Mesenchymal stem cell (in vitro differentiated cells and primary cell): ENCODE measurements at places on chromosomes 3 and 15.
A peak's percentile ranks its signal among the peaks of the same experiment; 100 is the strongest.

- H3K4me3 ChIP-seq = no peak overlapping the region
- no peak overlapping the region for H3K27ac ChIP-seq
- no peaks in the 10 kb centered on the region for H3K27me3 ChIP-seq
Measured at GRCh38 chr15:22939051-22939450, 41.1 kb downstream of the CYFIP1 start.

DNA sequence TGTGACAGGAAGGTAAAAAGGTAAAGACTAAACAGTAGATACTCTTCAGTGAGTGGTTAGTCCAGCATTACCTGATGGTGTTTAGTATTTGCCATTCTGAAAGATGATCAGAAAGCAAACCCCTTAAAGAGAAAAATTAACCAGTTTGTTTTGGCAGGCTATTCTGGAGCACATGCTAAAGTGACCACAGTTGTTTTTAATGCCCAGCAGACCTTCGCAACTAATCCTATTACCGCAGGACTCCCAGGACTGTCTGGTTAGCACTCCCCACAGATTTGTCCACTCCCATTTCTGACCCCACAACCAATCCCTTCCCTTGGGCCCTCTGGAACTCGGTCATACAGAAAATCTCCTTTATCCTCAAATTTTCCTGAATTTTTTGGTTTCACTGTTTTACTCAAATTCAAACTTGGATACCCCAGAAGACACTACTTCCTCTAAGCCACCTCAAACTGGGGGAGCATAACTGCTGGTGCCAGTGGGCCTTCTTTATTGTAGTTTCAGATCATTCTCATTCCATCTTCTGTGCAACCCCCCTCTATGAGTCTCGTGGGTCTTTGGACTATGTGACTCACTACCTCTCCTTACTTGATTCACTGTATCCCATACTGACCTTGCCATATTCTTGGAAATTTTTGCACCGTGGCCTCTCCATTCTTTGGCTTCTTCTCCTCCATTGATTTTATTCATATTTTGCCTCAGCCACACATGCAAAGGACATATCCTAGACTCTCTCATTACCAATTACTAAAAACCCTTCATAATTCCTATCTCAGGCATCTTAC, 104.4 kb downstream of the RBMS3 start:
- peaks cover 3% of the 10 kb centered on the region for H3K4me1 ChIP-seq
- H3K27me3 ChIP-seq = no peaks in the 10 kb centered on the region
- H3K4me3 ChIP-seq = peak overlapping the region; percentile 28
- peak overlapping the region; percentile 92 for H3K27ac ChIP-seq
- H3K36me3 ChIP-seq = peaks cover 2% of the 10 kb centered on the region

DNA sequence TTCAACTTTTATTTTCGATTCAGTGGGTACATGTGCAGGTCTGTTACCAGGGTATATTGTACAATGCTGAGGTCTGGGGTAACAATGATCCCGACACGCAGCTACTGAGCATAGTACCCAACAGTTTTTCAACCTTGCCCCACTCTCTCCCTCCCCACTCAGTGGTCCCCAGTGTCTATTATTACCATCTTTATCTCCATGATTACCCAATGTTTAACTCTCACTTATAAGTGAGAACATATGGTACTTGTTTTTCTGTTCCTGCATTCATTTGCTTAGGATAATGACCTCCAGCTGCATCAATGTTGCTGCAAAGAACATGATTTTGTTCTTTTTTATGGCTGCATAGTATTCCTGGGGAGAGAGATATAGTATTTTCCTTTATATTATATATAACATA, 75.7 kb upstream of the EPHB3 start:
- H3K4me1 ChIP-seq = no peaks in the 10 kb centered on the region
- H3K27me3 ChIP-seq = peaks cover 36% of the 10 kb centered on the region
- no peaks in the 10 kb centered on the region for H3K36me3 ChIP-seq

DNA sequence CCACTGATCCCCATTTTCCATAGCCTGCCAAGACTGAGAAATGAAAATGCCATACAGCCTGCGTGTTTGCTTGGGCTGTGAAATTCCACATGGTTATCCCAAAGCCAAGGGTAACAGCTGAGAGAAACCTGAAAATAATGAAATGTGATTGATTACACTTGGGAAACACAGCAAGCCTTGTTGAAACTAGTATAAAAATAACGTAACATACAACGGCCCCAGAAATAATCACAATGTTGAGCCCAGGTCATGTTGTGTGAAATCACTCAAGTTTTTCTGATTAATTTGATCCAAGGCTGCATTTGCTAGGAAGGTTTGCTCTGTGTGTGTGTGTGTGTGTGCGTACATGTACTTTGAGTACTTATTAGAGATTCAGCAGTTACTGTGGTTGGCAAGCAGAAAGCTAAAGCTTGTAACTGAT, 269.0 kb downstream of the OXSM start:
- DNase-seq = no peak
- no peaks in the 10 kb centered on the region for H3K27me3 ChIP-seq
- H3K4me3 ChIP-seq = no peak overlapping the region
- H3K27ac ChIP-seq = no peak overlapping the region
- no peaks in the 10 kb centered on the region for H3K36me3 ChIP-seq

GRCh38 chr3:178193846-178194245, 342.4 kb upstream of the KCNMB2 start:
- H3K4me3 ChIP-seq = no peak overlapping the region
- H3K4me1 ChIP-seq = no peaks in the 10 kb centered on the region
- no peaks in the 10 kb centered on the region for H3K27me3 ChIP-seq
- no peak for DNase-seq
- H3K36me3 ChIP-seq = no peaks in the 10 kb centered on the region

GRCh38 chr3:7160689-7161088, 299.8 kb downstream of the GRM7 start:
- H3K36me3 ChIP-seq = no peaks in the 10 kb centered on the region
- no peak overlapping the region for H3K27ac ChIP-seq
- H3K27me3 ChIP-seq = no peaks in the 10 kb centered on the region
- DNase-seq = no peak
- H3K4me1 ChIP-seq = no peaks in the 10 kb centered on the region

DNA sequence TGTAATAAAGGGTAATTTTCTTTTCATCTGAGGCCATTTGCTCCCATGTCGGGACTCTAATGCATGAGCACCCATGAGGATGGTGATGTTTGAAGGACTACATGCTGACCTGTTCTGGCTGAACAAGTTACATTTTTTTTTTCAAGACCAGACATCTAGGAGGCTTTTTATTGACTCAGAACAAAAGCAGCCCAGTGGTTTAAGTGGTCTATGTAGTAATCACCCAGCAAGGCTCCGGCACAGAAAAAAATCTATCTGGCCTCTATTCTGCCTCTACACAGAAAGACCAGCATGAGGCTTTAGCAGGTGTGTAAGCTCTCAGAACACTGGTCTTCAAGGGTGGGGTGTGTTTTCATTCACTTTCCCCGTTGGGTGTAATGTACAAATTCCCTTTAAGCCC, 95.1 kb upstream of the ZBED2 start:
- DNase-seq = peak; percentile 61
- no peaks in the 10 kb centered on the region for H3K36me3 ChIP-seq
- peak overlapping the region; percentile 55 for H3K27ac ChIP-seq
- no peaks in the 10 kb centered on the region for H3K27me3 ChIP-seq
- H3K4me3 ChIP-seq = no peak overlapping the region
- H3K4me1 ChIP-seq = peaks cover 4% of the 10 kb centered on the region

GRCh38 chr3:153970741-153971347, 150.3 kb upstream of the ARHGEF26 start:
- no peaks in the 10 kb centered on the region for H3K36me3 ChIP-seq
- no peaks in the 10 kb centered on the region for H3K4me1 ChIP-seq
- no peaks in the 10 kb centered on the region for H3K27me3 ChIP-seq
- peak; percentile 26 for DNase-seq

DNA sequence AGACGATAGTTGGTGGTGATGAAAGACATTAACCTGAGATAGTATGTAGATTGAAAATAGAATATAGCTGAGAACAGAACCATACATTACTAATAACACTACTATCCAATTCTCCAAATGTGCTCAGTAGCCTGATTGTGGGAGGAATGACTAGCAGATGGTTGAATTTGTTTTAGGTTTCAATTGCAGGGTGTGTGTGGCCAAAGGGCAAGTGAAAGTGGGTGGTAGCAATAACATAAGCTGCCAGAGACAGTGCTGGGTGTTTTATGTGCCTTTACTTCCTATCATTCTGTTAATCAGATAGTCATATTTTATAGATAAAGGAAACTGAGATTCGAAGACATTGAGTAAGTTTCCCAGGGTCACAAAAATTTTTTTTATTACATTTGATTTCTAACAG, 249.5 kb upstream of the ARL6 start:
- H3K4me1 ChIP-seq = no peaks in the 10 kb centered on the region
- no peak overlapping the region for H3K27ac ChIP-seq
- no peaks in the 10 kb centered on the region for H3K27me3 ChIP-seq

- no peak overlapping the region for H3K27ac ChIP-seq
- no peaks in the 10 kb centered on the region for H3K4me1 ChIP-seq
- no peaks in the 10 kb centered on the region for H3K27me3 ChIP-seq
- H3K4me3 ChIP-seq = no peak overlapping the region
- H3K36me3 ChIP-seq = no peaks in the 10 kb centered on the region
Measured at GRCh38 chr3:60841355-60841754, 409.9 kb downstream of the FHIT start.

DNA sequence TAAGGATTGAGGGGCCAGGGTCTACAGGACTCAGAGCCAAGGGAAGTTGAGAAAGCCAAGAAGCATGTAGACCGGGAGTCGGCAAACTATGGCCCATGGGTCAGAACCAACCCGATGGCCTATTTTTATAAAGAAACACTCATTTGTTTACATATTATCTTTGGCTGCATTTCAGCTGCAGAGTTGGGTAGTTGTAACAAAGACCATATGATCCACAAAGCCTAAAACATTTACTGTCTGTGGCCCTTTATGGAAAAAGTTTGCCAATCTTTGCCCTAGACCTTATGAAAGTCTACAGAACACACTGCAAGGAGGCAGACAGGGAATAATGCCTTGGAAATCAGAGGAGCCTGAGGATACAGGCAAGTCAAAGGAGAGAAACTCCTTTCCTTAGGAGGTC, 63.2 kb upstream of the MNS1 start:
- H3K36me3 ChIP-seq = no peaks in the 10 kb centered on the region
- no peaks in the 10 kb centered on the region for H3K27me3 ChIP-seq
- H3K4me1 ChIP-seq = peaks cover 3% of the 10 kb centered on the region
- H3K27ac ChIP-seq = no peak overlapping the region
- no peak overlapping the region for H3K4me3 ChIP-seq
- no peak for DNase-seq
